ENCODE measurements at places on chromosomes 11 and 22. TPM values are rescaled to one million over a fixed set of nuclear protein-coding genes. Genes with fewer than 3 reads are reported as not detected.

Gene CHORDC1
- total RNA-seq = 98.6 TPM

Gene DEUP1
- not detected for total RNA-seq

Gene OR5W2
- total RNA-seq = not detected

Gene TSPO
- 226 TPM for total RNA-seq

Gene GRIK4
- not detected for total RNA-seq

Gene SERPING1
- total RNA-seq = 0.21 TPM

Gene MAPK8IP2
- 3.9 TPM for total RNA-seq

Gene CRYAB
- total RNA-seq = 15.9 TPM

Gene NCF4
- not detected for total RNA-seq

Gene TUB
- 7.9 TPM for total RNA-seq

Gene OR6T1
- not detected for total RNA-seq

Gene MGAT3
- total RNA-seq = 0.20 TPM

Gene HPS5
- total RNA-seq = 13.3 TPM

All from A549 treated with ZK216348 at 1 μM for 4 hours (cell line).